Cardiac septum (tissue), 1 donor: ENCODE measurements at places on chromosomes 16 and 17. TPM values are rescaled to one million over a fixed set of nuclear protein-coding genes. Genes with fewer than 3 reads are reported as not detected.

GRCh38 chr17:31654936-31655335, 204.1 kb downstream of the COPRS start:
- DNase-seq = no peak

DNA sequence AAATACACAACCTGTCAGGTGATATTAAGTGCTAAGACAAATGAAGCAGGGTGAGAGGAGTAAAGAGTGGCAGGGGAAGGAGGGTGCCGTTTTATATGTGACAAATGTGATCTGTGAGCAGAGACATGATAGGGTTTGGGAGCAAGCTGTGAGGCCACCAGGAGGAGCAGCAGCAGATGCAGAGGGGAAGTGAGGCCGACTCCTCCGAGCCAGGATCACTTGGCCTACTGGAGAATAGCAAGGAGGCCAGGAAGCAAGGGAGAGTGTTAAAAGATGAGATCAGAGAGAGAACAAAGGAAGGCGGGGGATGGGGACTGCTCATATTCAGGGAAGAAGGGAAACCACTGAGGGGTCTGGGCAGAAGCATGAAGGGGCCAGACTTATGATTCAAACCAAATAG, 129.4 kb downstream of the TANGO6 start:
- no peak for DNase-seq

GRCh38 chr17:49497148-49498028, 2.3 kb downstream of the NGFR start:
- DNase-seq = no peak

DNA sequence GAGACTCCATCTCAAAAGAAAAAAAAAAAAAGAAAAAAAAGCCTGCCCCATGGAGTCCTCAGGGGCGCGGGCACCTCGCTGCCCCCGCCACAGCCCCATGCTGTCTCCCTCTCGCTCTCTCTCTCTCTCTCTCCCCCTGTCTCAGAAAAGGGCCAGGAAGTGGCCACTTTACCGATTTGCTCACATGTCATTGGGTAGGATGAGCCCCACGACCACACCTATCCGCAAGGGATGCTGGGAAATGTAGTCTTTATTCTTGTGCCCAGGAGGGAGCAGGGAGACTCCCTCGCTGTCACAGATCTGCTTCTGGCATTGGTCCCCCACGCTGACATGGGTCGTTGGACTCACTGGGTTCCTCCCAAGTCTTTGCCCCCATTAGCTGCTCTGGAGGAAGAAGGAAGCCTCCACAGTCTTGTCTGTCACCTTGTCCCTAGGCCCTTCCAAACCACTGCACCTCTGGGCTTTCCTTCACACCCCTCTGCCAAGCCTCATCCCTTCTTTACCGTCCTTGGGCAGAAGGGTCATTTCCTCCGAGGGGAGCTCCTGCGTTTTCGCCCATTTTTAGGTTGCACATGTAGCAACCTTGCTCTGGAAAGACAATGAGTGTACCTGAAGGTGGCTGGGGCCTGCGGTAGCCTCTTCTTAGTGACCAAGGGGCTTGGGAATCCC, 6.9 kb upstream of the GJD3 start:
- DNase-seq = no peak

- DNase-seq = no peak
Measured at GRCh38 chr17:55620023-55620422, 102.6 kb downstream of the TMEM100 start.

- DNase-seq = no peak
Measured at GRCh38 chr17:43350888-43351361, 47.9 kb upstream of the ARL4D start.

- DNase-seq = no peak
Measured at GRCh38 chr17:45579529-45580495, 89.3 kb upstream of the PLEKHM1 start.

DNA sequence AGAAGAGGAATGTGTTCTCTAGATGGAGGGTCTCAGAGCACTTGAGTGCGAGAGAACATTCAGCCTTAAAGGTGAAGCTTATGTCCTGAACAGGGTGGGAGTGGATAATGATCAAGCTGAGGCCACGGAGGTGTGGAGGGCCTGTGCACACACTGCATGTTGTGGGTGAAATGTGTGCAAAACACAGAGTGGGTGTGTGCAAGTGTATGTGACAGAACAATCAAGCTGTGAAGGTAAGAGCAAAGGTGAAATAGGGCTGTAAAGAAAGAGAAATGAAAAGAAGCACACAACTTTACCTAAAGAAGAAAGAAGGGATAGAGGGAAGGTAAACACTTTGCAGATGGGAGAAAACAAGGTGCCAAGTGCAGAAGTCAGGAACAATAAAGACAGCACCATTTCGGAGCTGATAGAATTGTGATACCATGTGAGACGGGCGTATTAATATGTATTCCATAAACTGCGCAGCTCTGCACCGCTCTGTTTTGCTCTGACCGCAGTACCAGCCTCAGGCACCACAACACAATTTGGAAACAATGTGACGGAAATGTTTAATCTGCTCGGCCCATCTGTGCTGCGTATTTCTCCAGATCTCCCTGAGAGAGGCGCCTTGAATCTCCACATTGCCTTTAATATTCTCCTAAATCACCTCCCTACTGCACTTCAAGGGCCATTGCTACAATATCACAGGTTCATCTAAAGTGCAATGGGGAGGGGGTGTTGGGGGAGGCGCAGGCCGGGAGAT, 40.6 kb downstream of the SNX11 start:
- no peak for DNase-seq

- DNase-seq = no peak
Measured at GRCh38 chr16:86722970-86723369, 144.6 kb downstream of the FOXL1 start.

DNA sequence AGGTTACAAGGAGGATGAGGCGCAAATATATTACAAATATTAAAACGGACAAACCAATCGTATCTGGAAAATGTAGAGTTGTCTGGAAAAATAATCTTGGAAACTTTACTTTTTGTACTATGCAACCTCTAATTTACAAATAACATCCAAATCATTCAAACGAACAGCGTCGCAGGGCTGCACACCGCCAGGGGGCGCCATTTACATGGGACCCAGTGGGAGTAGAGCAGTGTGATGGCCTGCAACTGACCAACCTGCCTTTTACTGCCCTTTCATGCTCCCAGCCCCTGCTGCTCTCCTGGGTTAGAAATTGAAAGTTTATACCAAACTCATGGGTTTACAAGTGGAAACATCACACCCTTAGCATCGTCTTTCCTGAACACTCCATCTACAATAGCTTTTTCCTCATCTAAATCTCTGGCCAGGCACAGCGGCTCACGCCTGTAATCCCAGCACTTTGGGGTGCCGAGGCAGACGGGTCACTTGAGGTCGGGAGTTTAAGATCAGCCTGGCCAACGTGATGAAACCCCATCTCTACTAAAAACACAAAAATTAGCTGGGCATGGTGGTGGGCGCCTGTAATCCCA, 10.0 kb downstream of the PITPNC1 start:
- DNase-seq = no peak

ARHGAP44 gene
- 8.3 TPM for total RNA-seq

PLEKHM1 gene
- total RNA-seq = 30.5 TPM

EVPL gene
- 0.05 TPM for total RNA-seq

CTDNEP1 gene
- total RNA-seq = 111 TPM

MYL4 gene
- 113 TPM for total RNA-seq

GAN gene
- total RNA-seq = 13.3 TPM

METRN gene
- 73.3 TPM for total RNA-seq

JPH3 gene
- total RNA-seq = 0.11 TPM

MEOX1 gene
- 19.8 TPM for total RNA-seq
